Stimulated activated CD4-positive, alpha-beta T cell treated with anti-CD3 and anti-CD28 coated beads, Interleukin-1b, Interleukin-23, amount 100 ng/mL, for 1 hour (primary cell): ENCODE measurements at places on chromosomes 7 and 10.

DNA sequence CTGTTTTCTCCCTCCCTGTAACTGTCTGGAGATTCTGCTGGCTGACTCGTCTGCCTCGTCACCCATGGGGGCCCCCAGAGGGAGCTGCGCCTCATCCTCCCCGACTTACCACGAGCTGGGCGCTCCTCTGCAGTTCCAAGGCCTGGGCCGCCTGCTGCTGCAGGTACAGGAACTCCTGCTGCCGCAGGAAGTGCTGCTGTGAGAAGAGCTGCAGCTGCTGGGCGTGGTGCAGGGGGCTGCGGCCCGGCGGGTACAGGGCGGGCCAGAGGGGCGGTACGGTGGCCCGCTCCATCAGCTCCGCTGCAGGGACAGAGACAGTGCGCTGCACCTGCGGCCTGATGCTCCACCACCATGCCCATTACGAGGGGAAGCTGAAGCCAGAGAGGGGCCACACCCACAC is 47.7 kb downstream of the TNRC18 start:
- DNase-seq: no peak

DNA sequence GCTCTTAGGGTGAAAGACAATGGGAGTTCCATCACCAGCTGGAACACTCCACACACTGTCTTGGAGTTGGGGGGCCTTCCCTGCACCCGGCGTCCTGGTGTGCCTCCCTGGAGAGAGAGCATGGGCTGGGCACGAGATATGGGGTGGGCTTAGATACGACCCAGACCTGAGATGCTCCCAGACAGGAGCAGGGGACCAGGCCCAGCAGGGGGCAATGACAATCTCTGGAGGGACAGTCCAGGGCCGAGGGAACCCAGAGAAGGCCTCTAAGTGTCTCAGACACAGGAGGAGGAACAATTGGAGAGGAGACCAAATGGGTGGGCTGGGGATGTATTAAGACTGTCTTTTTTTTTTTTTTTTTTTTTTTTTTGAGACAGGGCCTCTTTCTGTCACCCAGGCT is 40.0 kb downstream of the MYL10 start:
- no peak for DNase-seq

DNA sequence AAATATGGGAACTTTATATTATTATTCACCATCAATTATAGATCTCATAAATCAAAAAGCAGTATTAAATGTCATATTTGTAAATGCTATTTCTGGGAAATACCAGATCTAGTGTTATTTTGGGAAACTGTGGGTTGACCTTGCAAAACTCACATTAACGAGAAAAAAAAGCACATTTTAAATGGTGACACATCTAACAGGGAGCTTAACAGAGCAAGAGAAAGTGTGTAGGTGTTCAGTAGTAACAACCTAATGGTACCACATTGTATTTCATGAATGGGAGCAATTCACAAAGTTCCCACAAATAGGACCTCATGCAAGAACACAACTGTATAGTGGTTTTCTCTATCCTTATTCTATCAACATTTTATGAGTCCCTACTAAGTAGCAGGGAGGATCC is 26.2 kb upstream of the HDAC9 start:
- DNase-seq: no peak

DNA sequence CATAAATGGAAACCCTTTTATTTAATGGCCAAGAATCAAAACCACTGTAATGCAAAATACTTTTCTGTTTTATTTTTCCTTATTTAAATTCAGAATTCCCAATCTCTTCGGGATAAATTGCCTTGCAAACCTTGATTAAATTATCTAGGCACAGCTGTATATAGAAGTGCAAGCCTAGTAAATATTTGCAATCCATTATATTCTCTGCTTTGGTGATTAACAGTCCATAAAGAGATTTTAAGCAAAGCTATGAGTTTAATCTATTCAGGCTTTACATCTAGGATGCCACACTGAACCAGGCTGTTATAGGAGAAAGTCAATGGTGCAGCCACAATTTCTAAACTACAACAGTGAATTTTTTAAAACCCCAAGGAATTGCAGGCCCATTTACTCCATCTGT is 43.6 kb upstream of the THSD7A start:
- DNase-seq: no peak

DNA sequence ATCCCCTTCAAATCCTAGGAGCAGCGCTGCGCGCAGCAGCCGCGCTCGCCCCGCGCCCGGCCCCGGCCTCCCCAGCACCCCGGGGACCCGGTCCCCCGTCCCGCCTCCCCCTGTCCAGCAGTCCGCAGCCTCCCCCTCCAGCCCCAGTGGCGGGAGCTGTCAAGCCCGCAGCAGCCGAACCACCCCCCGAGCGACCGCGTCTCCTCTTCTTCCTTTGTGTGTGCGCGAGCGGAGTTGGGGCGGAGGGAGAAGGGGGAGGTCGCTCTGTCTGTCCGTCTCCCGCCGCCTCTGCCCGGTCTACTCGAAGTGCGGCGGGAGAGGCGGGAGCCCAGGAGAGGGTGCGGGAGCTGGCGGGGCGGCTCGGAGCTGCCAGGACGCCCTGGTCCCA is 375 bp upstream of the CHN2 start:
- DNase-seq: no peak
